ENCODE measurements at places on chromosomes 4 and X. TPM values are rescaled to one million over a fixed set of nuclear protein-coding genes. Genes with fewer than 3 reads are reported as not detected.

DNA sequence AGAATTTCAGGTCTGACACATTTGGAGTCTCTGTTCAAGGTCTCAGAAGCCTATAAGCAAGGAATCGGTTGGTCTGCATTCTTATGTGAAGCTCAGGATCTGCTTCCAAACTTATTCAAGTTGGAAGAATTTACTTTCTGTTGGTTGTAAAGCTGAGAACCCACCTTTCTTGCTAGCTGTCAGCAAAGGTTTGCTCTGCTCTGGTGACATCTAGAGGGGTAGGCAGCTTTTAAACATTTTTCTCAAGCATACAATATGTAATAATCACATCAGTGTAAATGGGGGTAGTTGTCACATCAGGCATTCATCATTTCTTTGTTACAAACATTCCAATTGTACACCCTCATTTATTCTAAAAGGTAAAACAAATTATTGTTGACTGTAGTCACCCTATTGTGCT lies 935.2 kb downstream of the TRAM1L1 start:
- no peak for DNase-seq

The CCNA2 gene
- 39.7 TPM for polyA plus RNA-seq

The TMSB15B gene
- 6.6 TPM for polyA plus RNA-seq

GRCh38 chr4:16253127-16253960 lies 27.1 kb upstream of the TAPT1 start:
- peak; percentile 47 for DNase-seq

The WDR1 gene
- 952 TPM for polyA plus RNA-seq

GRCh38 chr4:56245547-56246232 lies 141.6 kb downstream of the AASDH start:
- no peak for DNase-seq

The TEX11 gene
- polyA plus RNA-seq = not detected

The SYTL5 gene
- 0.48 TPM for polyA plus RNA-seq

GRCh38 chrX:116873671-116874070 lies 410.9 kb upstream of the CT83 start:
- DNase-seq = peak; percentile 56

DNA sequence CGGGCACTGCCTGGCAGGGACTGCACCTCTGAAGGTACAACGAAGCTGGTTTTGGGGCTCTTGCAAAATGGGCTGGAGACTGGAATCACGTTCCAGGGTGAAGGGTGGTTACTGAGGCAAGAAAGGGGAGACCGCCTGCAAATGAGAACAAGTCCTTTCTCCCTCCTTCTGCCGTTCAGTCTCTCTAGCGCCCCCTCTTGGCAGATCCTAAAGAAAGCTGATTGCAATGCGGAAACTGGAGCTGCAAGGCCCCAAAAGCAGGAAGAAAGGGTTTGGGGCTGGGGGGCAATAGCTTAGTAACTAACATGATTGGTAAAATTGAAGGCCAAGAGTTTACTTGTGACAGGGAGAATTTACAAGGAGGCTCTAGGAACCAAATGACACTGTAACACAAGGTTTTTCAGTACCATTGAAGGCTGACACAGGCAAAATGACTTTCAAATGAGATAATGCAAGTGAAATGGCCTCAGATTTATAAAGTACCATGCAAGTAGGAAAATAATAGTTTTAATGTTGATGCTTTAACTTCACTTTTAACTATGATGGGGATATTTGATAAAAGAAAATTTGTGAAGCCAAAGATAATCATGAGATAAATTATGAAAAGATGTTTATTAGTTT lies 222.7 kb upstream of the HAND2 start:
- no peak for DNase-seq

The NPY5R gene
- polyA plus RNA-seq = not detected

DNA sequence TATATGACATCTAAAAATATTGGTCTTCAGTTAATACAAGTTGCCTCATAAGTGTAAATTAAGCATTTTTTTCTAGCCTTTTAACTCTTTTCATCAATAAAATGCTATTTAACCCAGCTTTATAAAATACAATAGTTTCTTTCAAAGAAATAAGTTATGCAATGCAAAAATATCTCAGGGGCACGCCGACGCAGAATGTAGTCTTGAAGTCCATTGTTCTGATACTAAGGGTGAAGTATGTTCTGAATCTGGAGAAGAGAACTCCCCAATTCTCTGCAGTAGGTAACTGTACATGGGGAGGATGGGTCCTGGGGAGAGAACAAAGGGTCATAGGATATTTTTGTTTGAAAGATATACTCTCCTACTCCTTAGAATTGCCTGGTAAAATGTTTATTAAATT lies 256.6 kb upstream of the NDST4 start:
- no peak for DNase-seq

- DNase-seq = no peak
These were observed 127.3 kb downstream of the NEK1 start for GRCh38 chr4:169485086-169485485.

The TMEM128 gene
- 23.1 TPM for polyA plus RNA-seq

- peak; percentile 54 for DNase-seq
These were observed 5.9 kb downstream of the RTL3 start for GRCh38 chrX:78653118-78653822.

DNA sequence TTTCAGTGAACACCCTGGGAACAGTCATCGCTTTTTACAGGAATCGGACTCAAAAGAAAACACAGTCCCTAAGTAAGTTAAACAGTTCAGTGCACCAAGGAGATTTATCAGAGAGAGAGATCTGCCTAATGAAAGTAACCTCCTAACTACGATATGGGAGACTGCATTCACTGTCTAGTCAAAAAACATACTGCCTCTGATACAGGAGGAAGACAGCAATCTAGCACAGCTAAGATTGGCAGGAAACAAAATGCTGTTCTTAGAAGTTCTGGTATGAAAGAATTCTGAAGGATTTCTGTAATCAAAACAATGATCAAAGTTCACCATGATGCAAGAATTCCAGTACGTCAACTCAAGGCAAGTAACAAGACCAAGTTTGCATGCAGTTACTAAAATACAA lies 92.8 kb downstream of the MAML3 start:
- no peak for DNase-seq

DNA sequence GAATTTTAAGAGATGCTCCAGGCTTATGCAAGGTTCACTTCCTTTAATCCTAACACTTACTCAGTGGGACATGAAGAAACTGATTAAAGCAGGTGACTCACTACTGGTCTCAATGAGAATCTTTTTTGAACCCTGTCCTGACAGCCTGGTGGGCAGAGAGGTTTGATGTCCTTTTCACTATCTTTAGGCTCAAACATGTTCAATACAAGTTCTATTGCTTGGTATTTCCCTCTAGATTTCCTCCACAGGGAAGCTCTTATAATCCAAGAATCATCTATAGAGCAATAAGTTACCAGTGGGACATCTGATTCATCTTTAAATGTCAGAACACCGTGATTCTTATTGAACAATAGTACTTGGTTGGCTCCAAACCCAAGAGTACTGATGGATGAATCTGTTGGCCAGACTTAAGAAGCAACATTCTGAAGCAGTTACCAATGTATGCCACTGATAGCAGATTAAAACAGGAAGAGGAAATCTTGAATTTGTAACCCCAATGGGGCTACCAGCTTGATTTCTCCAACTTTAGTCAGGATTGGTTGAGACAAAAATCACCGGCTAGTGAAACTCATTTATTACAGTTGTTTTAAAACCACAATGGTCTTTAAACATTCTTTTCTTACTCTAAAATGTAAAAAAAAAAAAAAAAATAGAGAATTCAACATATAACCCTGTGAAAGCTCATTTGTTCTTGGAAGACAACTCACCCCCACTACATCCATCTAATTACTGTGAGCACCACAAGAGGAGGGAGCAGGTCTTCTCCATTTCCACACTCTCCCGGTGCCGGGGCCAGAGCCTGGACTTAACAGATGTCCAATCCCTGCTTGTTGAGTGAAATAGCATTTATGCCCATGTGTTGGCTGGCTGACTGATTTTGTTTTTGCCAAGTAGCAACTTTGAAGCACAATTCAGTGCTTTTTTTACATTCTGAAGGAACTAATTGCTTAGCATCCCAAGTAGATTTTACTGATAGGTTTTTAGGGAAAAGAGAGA lies 43.3 kb downstream of the FGFBP1 start:
- no peak for DNase-seq

DNA sequence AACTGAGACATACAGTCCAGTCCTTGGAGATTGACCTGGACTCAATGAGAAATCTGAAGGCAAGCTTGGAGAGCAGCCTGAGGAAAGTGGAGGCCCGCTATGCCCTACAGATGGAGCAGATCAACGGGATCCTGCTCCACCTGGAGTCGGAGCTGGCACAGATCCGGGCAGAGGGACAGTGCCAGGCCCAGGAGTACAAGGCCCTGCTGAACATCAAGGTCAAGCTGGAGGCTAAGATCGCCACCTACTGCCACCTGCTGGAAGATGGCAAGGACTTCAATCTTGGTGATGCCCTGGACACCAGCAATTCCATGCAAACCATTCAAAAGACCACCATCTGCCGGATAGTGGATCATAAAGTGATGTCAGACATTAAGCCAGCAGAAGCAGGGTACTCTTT lies 20.4 kb upstream of the FRMPD3 start:
- DNase-seq = no peak

Measured in BJ (cell line).